ENCODE measurements at places on chromosomes 16 and 17.
A peak's percentile ranks its signal among the peaks of the same experiment; 100 is the strongest.

DNA sequence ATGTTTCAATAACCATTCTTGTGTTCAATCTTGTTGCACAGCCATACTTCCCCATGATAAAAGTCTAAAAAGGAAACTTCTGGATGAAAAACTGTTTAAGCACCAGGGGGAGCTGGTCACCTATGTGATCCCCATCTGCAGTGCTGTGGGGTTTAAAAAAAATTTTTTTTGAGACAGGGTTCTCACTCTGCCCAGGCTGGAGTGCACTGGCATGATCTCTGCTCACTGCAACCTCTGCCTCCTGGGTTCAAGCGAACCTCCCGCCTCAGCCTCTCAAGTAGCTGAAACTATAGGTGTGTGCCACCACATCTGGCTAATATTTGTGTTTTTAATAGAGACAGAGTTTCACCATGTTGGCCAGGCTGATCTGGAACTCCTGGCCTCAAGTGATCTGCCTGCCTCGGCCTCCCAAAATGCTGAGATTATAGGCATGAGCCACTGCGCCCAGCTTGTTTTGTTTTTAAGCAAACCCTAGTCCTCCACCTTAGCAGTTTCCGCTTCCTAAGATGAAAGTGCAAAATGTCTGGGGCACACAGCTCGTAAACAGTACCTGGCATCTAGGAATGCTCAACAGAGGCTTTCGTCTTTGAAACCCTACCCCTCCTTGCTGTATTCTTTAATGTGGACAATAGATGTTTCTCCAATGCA lies 25.4 kb downstream of the DNAJA2 start:
- peak; percentile 13 for DNase-seq

- no peak for DNase-seq
Observed at GRCh38 chr16:76897816-76898215, 293.2 kb upstream of the MON1B start.

- DNase-seq = no peak
Observed at GRCh38 chr16:56848029-56848936, 16.7 kb upstream of the SLC12A3 start.

DNA sequence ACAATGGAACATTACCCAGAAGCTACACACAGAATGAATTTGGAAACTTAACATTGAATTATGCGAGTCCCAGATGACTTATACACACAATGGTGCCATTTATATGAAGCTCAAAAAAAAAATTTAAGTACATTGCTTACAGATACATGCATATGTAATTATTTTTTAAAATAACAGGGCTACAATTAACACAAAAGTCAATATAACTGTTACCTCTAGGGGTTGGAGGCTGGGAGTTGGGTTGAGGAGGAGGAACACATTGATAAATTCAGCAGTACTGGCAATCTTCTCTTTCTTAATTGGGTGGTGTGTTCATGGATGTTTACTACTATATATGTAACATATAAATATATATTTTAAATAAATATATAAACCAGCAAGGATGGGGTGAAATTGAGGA lies 1.1 kb downstream of the ZNF23 start:
- no peak for DNase-seq

DNA sequence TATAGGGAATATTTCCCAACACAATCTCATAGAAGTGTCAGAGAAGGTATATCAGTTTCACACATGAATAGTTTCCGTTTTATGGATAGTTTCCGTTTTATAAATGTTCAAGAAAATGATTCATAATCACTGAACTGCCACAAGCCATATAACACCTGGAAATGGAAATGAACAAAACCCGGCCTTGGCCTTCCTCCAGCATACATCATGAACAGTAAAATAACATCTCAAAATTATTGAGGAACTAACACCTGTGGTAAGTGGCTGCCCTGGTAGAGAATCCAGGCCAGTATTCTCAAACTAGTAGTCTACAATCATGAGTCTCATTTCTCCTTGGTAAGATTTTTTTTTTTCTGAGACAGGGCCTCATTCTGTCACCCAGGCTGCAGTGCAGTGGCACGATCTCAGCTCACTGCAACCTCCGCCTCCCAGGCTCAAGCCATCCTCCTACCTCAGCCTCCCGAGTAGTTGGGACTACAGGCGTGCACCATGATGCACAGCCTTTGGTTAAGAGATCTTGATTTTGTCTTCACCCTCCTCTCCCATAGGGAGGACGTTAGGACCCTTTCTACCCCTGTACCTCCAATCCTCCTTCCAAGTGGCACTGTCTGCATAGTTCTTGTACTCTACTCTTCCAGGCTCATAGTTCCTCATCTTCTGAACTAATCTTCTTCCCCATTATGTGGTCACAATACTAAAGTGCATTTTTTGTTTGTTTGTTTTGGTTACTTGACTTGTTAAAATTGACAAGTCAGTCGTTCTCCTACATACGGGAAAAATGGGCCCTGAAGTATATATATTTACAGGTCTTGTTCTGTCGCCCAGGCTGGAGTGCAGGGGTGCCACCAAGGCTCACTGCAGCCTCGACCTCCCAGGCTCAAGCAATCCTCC lies 15.0 kb upstream of the RGS9 start:
- no peak for DNase-seq

- DNase-seq = no peak
Observed at GRCh38 chr17:63455417-63455816, 9.3 kb upstream of the CYB561 start.

GRCh38 chr16:86245895-86246294 lies 264.4 kb upstream of the FOXF1 start:
- DNase-seq = no peak

DNA sequence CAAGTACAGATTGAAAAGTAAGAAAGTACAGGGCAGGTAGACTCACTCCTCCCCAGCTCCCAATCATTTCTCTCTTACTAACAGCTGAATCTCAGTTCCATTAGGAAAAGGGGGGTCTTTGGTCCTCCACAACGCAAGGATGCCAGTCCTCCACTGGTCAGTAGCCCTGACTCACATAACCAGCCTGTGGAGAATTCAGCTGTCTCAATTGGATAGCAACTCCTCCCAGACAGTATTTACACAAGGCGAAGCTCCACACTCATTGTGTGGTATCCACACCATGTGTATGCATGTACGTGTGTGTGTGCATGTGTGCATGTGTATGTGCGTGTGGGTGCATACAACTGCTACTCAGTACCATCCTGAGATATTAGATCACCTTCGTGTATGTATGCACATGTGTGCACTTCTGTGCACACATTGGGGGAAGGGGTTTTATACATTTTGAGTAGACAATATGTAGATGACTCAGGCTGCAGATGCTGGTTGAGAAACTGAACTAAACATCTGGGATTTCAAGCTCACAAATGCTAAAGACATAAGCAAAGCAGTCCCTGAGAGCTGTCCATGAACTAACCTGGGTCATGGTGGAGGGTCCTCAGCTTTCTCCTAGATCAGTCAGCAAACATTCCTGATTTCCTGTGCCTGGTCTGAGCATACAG lies 240.1 kb downstream of the SLC39A11 start:
- no peak for DNase-seq

DNA sequence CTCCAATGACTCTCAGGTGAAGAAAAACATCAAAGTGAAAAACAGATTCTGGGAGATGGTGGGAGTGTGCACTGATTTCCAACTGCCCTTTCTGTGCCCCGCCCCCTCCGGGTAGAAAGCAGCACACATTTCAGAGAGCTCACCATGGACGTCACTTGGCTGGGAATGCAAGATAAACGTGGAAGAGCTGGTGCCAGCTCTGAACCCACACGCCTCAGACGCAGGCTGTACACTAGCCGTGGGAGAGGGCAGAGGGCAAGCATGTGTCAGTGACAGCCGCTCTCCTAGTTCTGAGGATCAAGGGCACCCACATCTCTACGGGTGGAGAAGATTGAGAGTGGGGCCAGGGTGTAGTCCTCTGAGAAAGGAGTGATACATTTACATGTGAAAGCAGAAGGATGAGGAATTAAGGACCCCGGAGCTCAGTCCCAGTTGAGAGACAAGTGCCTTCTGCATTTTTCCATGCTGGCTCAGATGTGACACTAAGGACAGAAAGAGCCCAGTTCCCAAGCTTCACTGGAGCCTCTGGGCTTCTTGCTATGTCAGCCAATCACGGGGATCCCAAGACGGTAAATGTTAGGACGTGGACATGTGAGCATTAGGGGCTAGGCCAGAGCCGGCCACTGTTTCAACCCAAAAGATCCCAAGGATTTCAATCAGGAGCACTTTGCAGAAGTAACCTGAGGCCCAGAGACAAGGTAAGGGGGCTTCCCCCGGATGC lies 101.3 kb downstream of the ZFHX3 start:
- DNase-seq = no peak
